ENCODE measurements at places on chromosomes 12 and 14.

GRCh38 chr14:102201353-102201738 lies 61.6 kb downstream of the WDR20 start:
- DNase-seq = no peak

DNA sequence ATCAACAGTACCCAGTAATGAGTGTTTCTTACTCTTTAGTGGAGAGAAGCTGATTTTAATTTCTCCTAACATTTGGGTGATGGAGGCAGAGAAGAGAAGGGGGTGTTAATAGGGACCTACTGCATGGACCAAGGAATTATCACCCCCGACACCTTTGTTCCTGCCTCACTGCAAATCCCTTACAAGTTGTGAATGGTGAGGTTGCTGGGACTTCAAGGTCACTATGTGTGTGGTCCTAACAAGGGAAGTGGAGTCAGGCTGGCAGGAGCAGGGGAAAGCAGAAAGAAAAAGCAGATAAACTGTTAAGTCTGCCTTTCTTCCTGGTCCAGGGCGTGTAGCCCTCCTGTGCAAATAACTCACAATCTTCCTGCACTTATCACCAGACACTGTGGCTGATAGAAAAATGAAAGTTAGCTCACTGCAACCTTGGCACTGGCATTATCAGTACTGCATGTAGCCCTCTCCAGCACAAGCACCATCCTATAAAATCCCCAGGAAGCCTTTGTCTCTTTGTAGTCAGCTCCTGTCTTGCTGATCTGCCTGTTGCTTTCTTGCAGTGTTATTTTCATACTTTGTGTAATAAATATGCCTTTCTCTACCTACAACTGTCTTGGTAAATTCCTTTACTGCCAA lies 112.3 kb upstream of the DNM1L start:
- DNase-seq = no peak

- no peak for DNase-seq
These were observed 23.5 kb upstream of the C12orf50 start for GRCh38 chr12:88052686-88053085.

DNA sequence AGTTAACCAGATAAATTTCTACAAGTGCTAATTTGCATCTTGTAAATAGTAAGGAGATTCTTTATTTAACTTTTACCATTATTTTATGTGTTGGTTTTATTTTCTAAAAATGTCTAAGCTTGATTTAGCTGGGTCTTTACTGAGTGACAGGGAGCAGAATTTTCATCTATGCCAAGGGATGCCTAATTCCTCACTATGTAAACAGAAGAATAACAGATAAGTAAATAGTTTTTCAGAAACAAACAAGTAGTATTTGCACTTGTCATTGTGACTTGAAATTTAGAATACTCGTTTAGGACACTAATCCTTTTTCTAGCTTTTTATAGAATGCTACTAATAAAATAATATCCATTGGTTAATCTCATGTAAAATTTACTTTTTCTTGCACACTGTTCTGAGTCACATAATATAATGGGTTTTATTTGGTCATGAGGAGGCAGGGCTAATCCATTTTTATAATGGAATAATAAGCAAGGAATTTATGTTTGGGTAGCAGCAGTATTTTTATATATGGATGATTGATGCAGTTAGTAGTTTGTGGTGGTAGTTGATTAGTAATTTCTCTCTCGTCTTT lies 746.5 kb downstream of the SLC6A15 start:
- DNase-seq = no peak

- DNase-seq = no peak
These were observed 110.1 kb downstream of the SYNE2 start for GRCh38 chr14:63962906-63963305.

GRCh38 chr14:67620217-67620785 lies 581 bp downstream of the ARG2 start:
- no peak for DNase-seq

DNA sequence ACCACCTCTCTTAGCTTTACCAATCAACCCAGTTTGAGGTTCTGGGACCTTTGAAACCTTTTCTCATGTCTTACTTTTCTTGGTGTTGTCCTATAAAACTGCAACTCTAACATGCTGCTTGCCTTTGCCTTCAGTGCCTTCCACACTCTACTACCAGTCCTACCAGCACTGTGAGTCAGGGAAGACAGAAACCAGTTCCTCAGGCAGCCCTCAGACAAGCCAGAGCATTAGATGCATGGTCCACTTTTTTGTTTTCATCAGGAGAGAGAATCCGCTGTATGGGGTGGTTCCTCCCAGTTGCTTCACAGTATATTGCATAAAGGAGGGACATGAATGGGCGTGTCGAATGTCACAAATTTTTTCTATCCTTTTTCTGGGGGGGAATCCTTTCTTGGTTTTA lies 17.3 kb upstream of the KLRB1 start:
- no peak for DNase-seq

GRCh38 chr12:77060883-77061240 lies 4.5 kb downstream of the E2F7 start:
- no peak for DNase-seq

DNA sequence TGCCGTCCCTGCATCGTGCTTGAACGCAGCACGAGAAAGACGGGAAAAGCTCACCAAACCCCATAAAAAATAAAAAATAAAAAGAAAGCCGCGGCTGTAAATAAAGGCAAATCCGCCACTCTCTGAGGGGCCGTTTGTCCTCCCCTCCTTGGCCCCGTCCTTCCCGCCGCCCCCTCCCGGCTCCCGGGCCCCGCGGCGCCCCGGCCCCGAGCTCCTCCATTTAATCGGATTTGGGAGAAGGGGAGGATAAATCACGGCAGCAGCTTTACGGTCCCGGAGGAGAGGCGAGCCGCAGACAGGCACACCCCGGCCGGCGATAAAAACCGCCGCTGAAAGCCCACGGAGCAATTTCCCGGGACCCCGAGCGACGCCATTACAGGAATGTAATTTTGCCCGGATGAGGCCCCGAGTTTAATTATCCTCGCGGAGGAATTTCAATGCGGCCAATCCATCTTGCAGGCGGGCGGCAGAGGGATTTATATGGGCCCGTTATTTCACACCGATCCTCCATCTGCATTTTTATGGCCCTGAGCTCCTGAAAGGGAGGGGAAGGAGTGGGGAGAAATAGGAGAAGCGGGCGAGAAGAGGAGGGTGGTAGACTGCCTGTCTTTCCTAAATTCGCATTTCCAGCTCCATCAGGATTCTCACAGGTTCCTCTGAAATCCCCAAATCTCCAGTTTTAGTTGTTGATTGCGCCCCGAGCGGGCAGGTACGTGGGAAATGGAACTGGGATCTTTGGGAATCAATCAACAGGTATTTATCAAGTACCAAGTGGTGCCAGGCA lies 1.3 kb upstream of the ATP5MC2 start:
- DNase-seq = no peak

- DNase-seq = no peak
These were observed 47.1 kb upstream of the ATXN7L3B start for GRCh38 chr12:74490390-74491064.

DNA sequence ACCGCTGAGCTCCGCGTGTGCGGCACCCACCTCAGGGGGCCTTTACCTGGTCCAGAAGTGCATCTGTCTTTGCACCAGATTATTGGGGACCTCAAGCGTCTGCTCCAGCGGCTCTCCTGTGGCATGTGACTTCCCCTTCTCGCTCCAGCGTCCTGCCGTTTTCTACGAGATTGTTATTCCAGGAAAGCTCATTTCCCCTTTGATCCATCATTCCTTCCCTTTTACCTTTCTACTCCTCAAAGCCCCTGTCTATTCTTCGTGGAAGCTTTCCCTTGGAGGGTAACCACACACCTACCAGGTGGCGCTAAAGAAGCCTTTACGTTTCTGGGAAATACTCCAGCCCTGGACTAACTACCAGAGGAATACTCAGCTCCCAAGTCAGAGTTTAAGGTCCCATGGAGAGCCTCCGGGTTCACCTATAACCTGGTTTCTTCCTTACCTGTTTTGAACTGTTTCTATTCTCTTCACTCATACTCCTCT lies 1.5 kb downstream of the FKBP4 start:
- no peak for DNase-seq

DNA sequence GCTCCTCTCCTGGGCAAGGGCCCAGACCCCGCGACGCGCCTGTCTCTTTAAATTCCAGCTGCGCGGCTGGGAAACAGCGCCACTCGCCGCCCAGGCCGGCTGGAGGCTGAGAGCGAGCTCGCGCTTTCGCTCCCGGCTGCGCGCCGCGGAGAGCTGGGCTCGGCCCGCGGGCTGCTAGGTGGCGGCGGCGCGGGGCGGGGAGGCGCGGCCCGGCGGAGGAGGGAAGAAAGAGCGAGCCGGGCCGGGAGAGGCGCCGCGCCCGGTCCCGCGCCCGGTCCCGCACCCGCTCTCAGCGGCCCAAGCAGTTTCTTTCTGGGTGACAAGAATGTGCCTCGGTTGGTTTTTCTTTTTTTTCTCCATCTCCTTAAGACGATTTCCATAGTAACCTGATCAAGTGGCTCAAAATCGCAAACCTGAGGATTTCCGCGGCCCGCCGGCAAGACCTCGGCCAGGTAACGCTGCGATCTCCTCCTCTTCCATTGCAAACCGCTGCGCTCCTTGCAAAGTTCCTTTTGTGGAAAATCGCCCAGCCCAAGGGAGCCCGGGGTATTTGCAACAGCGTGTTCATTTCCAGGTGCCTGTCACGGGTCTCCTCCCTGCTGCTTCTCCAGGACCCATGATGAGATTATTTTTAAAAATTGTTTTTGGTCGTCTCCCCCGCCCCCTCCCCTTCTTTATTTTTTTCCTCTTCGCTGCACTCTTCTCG lies 259.5 kb upstream of the E2F7 start:
- DNase-seq = peak; percentile 35

GRCh38 chr12:124423761-124424515 lies 129.0 kb downstream of the RFLNA start:
- DNase-seq = no peak

DNA sequence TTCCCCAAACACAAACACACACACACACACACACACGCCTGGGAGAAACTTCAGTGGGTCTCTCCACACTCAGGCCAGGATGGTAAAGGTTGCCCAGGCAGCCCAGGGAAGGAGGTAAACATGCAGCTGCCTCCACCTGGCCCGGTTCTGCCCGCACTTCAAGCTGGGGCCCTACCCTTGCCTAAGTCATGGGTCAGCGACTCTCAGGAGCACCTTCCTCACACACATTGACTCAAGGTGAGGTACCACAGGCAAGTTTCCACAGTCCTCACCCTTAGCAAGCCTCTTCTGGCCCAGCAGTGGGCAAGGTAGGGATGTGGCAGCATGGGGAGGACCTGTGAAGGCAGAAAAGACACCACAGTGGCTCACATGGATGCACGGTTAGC lies 14.1 kb upstream of the FAIM2 start:
- no peak for DNase-seq

DNA sequence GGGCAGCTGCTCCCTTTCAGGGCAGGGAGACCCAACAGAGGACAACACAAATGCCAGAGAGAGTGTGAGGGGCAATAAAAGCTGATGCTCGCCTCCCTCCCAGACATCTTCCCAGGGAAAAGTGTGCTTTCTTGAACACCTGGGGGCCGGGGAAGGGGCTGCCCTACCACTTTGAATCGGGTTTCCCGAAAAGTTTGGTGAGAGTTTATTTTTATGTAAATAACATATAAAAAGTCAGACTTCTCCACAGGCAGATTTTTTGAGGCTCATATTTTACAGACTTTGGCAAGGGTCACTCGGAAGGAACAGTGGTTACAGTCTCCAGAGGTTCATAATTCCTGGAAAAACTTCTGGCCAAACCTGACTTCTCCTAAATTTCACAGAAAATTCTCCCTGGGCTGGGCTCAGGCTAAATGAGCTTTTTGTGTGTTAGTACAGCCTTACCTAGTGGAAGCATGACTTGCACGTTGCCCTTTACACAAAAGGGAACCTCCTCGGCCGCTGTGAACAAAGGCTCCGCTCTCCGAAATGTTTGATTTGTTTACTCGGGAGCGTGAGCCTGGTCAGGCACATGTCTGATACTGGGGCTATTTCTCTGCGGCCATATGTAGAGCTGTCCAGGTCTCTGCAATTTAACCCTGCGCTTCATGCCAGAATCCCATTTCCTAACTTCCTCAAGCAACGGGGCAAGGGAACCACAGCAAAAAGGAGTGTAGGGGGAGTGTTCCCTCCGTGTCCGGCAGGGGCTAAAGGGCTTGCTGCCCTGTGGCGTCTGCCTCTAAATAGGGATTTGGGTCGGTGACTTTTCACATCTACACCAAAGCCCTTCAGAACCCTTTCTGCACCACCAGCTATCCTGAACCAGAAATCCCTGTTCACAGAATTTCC lies 3.4 kb downstream of the RTL1 start:
- no peak for DNase-seq

- DNase-seq = no peak
These were observed 76.5 kb downstream of the WNK1 start for GRCh38 chr12:828726-829395.

DNA sequence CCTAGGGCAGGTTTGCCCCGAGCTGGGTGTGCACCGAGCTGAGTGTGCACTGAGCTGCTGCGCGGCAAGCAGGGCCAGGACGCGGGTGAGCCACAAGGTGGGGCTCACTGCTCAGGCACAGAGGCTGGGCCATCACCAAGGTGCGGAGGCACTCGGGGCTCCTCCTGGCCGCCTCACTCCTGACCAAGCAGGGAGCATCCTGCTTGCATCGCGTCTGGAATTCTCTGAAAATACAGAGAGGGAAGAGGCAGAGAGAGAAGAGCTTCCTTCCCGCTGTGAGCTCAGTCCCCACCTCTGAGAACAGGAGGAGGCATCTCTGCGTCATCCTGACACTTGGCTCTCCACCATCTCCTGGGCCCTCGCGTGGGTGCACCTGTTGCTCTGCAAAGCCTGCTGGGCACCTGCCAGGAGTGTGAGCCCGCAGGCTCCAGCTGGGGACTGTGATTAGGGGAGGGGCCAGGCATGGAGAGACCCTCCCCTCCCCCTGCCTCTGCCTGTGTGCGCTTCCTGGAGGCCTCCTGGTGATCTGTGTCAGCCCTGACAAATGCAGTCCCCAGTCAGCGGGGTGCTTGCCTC lies 116.3 kb downstream of the GLT1D1 start:
- no peak for DNase-seq

GRCh38 chr12:85558684-85559083 lies 277.5 kb downstream of the RASSF9 start:
- no peak for DNase-seq

GRCh38 chr12:123532019-123532418 lies 1.5 kb downstream of the RILPL1 start:
- peak; percentile 72 for DNase-seq

- DNase-seq = no peak
These were observed 86.9 kb upstream of the CLEC14A start for GRCh38 chr14:38342803-38343202.

- no peak for DNase-seq
These were observed 72.8 kb downstream of the ERC1 start for GRCh38 chr12:1063852-1064251.

- no peak for DNase-seq
These were observed 455.0 kb downstream of the PCNX1 start for GRCh38 chr14:71362282-71362681.

- DNase-seq = peak; percentile 34
These were observed 652 bp downstream of the BAZ1A start for GRCh38 chr14:34874386-34875030.

DNA sequence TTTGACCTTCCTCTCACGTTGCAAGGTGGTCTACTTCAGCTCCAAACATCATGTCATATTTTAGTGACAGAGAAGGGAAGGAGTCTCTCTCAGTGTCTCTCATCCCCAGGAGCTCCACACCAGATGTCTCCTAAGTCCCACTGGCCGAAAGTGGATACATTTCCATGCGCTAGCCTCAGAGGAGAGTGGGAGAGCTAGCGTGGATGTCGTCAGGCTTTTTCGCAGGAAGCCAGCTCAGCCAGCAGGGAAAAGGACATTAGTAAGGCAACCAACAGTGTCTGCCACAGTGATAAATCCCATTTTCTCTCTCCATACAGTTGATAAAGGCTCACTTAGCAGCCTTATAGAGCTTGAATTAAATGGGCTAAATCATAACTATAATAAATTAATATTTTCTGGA lies 155.7 kb downstream of the PELI2 start:
- DNase-seq = no peak

All from GDM1 (cell line).